Ascending aorta (tissue), 2 donors: ENCODE measurements at places on chromosomes 1 and 21.

DNA sequence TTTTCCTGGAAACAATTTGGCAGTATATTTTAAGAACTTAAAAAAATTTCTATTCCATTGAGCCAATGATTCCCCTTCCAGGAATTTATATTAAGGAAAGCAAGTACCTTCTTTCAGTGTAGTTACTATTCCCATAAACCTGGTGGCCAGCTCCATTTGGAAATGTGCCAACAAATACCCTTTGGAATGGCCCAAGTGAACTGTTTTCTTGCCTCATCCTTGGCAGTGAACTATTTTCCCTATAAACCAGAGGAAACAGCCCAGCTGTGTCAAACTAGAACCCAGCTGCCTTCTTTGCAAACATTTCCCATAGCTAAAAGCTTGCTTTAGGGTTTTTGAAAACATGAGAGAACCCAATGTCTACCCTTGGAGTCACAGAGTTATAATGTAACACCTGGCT is 496.9 kb downstream of the NEGR1 start:
- no peaks in the 10 kb centered on the region for H3K36me3 ChIP-seq
- no peak for DNase-seq
- no peak overlapping the region for H3K4me3 ChIP-seq

DNA sequence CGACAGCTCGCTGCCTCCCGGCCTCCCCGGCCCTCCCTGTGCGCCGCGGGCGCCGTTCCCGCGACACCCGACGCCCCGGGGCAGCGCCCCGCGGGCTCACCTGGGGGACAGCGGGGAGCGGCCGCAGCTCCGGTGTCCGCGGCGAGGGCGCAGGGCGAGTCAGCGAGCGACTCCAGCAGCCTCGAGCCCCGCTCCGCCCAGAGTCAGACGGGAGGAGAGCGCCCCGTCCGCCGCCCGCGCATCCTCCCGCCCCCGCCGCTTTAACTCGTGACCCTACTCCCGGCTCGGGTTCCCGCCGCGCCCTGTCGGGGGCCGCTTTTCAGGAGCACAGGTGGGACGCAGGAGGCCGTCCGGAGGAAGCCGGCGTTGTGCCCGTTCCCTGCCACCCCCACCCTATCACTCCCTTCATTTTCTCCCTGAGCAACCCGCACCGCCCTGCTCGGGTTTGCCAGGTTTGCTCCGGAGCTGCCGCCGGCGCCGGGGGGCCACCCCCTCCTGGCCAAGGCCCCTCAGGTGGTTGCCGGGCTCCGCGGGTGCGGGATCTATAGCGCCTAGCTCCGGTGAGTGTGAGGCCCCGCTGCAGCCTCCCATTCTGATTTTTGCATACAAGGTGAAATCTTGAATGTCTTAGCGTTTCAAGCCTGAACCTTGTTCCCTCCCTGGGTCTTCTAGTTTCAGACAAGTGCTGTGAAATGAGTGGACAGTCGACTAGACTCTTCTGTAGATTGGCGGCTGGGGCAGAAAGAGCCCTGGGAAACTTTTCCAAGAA is at the start of gene MCOLN3:
MCOLN3 (minus strand) TSS at position 205 of the 769 bp plus-strand sequence. CDS start 3,140 bp downstream, outside the sequence.
- peaks cover 4% of the 10 kb centered on the region for H3K4me1 ChIP-seq
- DNase-seq = no peak
- no peaks in the 10 kb centered on the region for H3K36me3 ChIP-seq
- peaks cover 14% of the 10 kb centered on the region for H3K27me3 ChIP-seq
- peak within 1 kb of the TSS; percentile 58 for H3K4me3 ChIP-seq
- H3K27ac ChIP-seq = no peak within 1 kb of the TSS

- DNase-seq = no peak
- no peak overlapping the region for H3K4me3 ChIP-seq
- H3K36me3 ChIP-seq = no peaks in the 10 kb centered on the region
- no peak overlapping the region for H3K27ac ChIP-seq
- H3K4me1 ChIP-seq = no peaks in the 10 kb centered on the region
- H3K27me3 ChIP-seq = no peaks in the 10 kb centered on the region
Observed at GRCh38 chr1:198643808-198644207, 5.0 kb downstream of the PTPRC start.

GRCh38 chr1:234072793-234073192 is 168.3 kb downstream of the SLC35F3 start:
- H3K4me3 ChIP-seq = no peak overlapping the region
- H3K4me1 ChIP-seq = no peaks in the 10 kb centered on the region
- no peak overlapping the region for H3K27ac ChIP-seq

DNA sequence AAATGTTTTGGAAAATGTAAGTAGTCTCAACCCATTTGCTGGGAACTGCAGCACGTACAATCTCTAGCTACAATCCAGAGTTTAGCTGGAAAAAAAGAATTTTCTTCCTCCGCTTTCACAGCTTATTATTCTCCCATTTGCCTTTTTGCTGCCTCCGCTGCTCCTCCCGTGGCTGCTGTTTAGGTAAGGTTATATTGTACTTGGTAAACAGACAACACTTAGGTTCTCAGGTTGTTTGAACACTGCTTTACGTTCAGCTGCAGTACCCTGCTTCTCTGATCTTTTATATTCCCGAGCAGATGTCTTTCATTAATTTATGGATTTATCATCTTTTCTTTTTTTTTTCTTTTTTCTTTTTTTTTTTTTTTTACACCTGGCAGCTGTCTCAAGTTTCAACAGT is 14.3 kb downstream of the PROX1 start:
- no peaks in the 10 kb centered on the region for H3K36me3 ChIP-seq
- no peak overlapping the region for H3K27ac ChIP-seq
- DNase-seq = no peak
- H3K27me3 ChIP-seq = no peaks in the 10 kb centered on the region

GRCh38 chr21:45774291-45774690 is 130.8 kb downstream of the PCBP3 start:
- no peak for DNase-seq
- no peaks in the 10 kb centered on the region for H3K27me3 ChIP-seq

- H3K36me3 ChIP-seq = no peaks in the 10 kb centered on the region
- no peaks in the 10 kb centered on the region for H3K4me1 ChIP-seq
- no peak for DNase-seq
- no peak overlapping the region for H3K4me3 ChIP-seq
Observed at GRCh38 chr1:64320470-64320869, 117.0 kb downstream of the UBE2U start.

DNA sequence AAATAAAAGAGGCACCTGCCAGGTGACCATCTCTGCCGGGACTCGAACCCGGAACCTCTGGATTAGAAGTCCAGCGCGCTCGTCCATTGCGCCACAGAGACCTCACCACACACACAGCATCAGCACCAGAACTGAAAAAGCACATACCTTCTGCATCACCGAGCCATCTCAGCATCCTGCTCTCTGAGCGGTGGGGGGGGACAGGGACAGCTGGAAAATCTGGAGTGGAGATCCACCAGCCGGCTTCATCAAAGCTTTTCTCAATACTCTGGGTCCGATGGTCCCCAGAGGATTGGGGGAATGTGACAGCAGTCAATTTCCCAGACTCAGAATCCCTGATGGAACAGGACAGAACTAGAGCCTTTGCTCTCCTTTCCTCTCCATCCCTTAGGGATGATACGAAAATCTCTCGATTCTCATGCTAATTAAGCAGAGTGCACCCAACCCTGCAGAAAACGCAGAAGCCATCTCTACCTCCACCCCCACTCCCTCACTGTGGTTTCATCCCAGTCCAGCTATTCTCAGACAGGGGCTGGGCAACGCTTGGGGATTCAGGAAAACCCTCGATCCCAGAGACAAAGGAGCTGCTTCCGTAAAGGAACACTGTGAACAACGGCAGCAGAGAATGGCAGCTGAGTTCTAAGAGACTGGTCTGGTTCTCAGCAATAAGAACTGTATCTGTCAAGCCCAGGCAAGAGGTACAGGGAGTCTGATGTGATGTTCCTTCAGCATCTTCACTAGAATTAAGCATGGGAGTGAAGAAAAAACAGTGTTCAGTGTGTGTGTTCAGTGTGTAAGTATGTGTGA is 29.6 kb upstream of the CADM3 start:
- H3K27ac ChIP-seq = no peak overlapping the region
- no peaks in the 10 kb centered on the region for H3K4me1 ChIP-seq
- H3K36me3 ChIP-seq = no peaks in the 10 kb centered on the region
- DNase-seq = no peak

DNA sequence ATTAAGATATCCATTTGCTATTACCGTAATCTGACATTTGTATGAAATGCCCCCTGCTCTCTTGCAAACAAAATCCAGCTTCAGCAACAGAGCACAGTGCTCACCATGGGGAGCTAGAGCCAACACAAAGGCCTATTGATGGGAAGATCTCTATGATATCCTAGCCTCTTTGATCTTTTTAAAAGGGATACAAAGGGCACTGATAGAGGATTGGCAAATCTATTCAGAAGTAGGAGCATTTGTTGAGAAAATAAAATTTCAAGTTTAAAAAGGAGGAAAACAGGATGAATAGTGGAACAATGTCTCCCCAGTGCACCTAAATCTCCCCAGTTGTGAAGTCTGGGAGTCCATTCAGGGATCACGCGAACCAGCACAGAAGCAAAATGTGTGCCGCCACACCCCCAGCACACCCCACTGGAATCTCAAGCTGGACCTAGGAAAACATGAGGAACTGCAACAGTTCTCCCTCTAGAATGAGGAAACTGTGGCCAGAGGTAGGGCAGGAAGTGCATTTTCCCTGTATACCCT is 32.2 kb downstream of the MRAP start:
- H3K4me1 ChIP-seq = peaks cover 20% of the 10 kb centered on the region
- H3K36me3 ChIP-seq = peaks cover 58% of the 10 kb centered on the region
- H3K27me3 ChIP-seq = no peaks in the 10 kb centered on the region
- peak overlapping the region; percentile 81 for H3K27ac ChIP-seq
- H3K4me3 ChIP-seq = no peak overlapping the region

- no peak overlapping the region for H3K27ac ChIP-seq
- H3K27me3 ChIP-seq = no peaks in the 10 kb centered on the region
- no peaks in the 10 kb centered on the region for H3K36me3 ChIP-seq
Observed at GRCh38 chr21:29708401-29708800, 231.4 kb downstream of the GRIK1 start.
